ENCODE measurements at places on chromosomes 5 and 9. TPM values are rescaled to one million over a fixed set of nuclear protein-coding genes. Genes with fewer than 3 reads are reported as not detected.
A peak's percentile ranks its signal among the peaks of the same experiment; 100 is the strongest.

DNA sequence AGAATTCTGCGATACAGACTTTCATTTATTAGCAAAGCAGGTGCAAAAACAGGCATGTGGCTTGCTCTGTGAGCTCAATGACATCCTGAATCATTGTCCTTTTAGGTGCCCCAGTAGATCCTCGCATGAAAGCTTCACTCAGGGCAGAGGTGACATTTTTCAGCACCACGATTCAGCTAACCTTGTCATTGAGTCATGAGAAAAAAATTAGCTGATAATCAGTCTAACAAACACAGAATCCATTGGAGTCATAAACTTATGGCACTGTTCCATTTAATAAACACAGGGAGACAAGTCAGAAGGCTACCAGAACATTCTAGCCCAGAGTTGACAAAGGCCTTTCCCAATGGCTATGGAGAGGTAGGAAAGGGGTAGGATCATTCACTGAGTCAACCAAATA, 104.8 kb upstream of the RAD23B start:
- DNase-seq = peak; percentile 24

NR6A1 gene
- total RNA-seq = 0.64 TPM

- no peak for DNase-seq
These were observed 71.4 kb upstream of the SMIM23 start for GRCh38 chr5:171714261-171714660.

CCDC69 gene
- total RNA-seq = not detected

DNA sequence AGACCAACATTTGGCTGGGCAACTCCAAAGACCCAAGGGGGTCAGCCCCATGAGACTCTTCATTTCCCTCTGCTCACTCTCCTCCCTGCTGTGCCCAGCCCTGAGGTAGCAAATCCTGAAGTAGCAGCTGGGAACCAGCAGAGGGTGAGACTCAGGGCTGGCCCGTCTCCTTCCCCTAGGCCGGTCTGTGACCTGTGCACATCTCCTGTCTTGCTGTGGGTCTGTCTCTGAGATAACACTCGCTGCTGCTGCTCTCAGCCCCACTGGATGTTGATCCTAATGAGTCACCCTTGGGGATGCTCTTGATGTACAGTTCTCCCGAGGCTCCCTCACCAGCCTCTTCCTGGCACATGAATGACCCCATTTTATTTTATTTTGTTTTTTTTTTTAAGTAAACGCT, 7.3 kb upstream of the OR2V1 start:
- DNase-seq = peak; percentile 50

- no peak for DNase-seq
These were observed 293.8 kb downstream of the PDE4D start for GRCh38 chr5:59599729-59600128.

GRCh38 chr5:96855031-96855872, 21.0 kb upstream of the ERAP2 start:
- DNase-seq = no peak

GRCh38 chr9:96302021-96302420, at the start of gene HSD17B3:
TSS of gene HSD17B3 (minus strand) at chr9:96302176. CDS start at chr9:96302104, 72 bp downstream.
- DNase-seq = no peak
